ENCODE measurements at places on chromosomes 6 and 20.

DNA sequence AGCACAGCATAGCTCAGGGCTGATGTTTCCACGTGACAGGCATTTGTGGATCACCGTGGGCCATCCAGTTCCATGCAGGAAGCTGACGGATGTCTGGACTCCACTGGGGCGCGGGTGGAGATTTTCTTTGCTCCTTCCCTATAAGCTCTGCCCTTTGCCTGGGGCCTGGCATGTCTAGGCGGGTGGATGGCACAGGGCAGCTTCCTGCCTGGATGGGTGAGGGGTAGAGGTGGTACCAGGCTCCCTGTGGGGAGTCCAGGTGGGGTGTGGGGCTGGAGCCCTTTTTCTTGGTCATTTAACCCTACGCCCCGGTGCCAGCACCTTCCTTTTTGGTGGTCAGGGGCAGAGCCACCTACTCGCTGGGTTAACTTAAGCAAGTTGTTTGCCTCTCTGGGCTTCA, 10.4 kb downstream of the FAM110A start:
- DNase-seq, result no peak

DNA sequence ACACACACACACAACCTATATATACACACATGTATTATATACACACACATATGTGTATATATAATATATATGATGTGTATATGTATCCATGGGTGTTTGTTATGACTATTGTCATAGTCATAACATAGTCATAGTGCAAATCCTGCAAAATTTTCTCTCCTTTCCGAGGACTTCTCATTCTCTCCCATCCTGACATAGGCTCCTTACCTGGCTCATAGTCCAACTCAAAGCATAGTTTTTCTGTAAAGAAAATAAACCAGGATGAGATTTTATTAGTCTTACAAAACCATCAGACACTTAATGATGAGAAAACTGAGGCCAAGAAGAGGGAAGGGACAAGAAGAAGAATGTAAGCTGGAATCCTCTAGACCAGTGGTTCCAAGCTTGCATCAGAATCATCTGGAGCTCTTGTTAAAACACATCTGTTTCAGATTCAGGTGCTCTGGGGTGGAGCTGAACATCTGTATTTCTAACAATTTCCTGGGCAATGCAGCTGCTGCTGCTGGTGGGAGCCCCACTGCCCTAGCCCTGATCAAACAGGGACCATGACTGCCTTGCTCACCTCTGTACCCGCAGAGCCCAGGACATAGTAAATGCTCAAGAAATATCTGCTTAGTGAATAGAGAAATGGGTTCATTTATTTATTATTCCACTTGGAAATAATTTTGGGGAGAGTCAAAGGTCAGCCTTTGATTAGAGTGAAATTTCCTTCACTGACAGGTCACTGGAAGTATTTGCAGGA, 5.3 kb downstream of the TRIM10 start:
- DNase-seq, result no peak

DNA sequence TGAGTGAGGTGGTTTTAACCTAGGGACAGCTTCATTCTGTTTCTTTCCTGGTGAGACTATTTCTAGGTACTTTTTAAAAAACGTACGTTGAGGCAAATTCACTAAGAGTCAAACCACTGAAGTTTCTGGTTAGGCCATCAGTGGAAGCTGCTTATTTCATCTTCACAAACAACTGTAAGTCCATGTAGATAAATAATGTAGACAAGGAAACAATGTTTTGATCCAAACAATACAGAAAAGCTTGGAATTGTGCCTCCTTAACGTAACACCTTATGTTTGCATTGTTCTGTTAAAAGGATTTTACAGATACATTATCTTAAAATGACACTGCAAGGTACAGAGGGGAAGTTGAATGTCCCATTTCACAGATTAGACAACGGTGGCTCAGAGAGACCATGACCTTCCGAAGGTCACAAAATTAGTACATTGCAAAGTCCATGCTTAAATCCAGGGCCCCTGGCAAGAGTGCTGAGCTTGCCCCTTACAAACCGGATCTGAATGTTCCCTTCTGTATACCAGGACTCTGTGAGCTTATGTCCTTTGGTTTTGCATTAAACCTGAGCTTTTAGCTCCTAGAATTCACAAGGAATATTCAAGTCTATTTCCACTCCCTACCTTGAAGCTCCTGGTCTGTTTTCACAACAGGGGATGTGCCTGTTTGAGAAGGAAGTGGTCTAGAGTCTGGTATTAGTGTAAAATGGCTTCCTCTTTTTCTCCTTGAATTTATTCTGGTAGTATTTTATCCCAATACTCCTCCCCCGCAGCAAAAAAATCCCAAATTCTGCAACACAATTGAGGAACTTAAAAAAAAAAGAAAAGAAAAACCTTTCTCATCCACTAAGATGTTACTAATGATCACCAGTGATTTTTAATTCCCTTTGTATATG, 28.9 kb upstream of the ZNF217 start:
- no peak for DNase-seq

DNA sequence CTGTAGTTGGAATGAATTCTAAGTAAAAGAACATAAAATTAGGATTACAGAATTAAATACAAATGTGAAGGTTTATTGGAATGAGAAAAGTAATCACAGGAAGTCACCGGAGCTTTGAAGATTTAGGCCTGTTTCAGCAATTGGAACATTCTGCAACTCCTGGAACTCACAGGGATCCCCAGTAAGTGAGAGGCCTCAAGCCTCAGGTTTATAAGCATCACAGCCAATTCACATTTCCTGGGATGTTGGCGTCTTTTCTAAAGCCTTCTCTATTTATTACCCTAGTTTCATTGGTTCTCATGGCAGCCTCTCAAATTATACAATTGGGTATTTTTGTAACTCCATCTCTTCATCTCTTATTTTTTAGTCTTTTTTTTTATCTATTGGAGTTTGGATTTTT, 90.4 kb upstream of the HIVEP1 start:
- no peak for DNase-seq

DNA sequence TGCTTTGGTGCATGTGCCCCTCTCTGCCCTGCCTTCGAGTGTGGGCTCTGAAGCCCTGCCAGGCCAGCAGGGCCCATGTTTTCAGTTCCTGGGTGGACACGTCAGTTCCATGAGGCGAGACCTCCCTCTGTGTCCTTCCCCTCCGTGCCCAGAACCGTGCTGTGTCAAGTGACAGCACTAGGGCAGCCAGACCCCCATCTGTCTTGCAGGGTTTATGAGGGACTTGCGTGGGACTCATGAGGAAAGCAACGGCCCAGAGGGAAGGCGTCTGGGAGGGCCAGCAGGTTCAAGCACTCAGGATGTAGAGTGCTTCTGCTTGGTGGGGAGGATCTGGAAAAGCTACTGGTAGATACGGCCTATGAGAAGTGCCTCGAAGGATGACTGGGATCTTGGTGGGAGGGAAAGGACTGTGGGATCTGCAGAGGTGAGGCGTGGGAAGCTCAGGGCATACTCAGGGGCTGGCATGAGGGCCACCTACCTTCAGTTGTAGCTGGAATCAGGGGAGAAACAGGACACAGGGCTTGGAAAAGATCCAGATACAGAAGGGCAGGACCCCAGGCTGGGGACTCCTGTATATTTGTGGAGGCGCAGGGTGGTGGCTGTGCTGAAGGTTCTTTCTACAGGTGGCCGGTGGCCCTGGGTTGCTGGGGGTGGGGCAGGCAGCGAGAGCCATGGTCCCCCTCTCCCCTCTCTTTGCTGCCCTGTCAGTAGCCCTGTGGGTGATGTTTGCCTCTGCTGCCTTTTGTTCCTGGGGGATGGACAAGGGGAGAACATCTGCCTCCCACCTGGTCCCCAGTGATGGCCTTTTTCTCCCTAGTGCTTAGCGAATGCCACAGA, 5.5 kb downstream of the NPEPL1 start:
- no peak for DNase-seq

GRCh38 chr6:12097791-12098190, 85.7 kb downstream of the HIVEP1 start:
- no peak for DNase-seq

GRCh38 chr20:38091441-38092216, 58.1 kb downstream of the RPRD1B start:
- DNase-seq, result no peak

DNA sequence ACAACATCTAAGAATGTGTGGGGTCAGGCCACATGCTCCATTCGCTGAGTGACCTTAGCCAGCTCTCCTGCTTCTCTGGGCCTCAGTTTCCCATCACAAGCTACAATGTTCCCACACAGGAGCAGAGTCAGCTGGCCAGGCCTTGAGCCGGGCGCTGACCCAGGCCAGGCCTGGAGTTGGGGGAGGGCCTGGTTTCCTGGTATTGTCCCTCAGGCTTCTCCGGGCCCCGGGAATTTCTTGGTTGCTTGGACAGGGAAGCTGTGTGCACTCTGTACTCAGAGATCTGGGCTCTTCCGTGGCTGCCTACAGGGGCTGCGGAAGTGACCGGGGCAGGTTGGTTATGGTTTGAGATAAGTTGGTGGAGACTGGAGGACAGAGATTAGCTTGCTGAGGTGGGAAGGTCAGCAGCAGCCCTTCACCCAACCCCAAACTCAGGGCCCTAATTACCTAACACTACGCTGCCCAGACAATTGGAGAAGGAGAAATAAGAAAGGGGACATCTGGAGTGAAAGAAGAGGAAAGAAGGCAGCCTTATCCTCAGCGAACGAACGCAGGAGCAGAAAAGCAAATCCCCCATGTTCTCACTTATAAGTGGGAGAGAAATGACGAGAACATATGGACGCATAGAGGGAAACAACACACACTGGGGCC, 6.2 kb downstream of the TGM2 start:
- no peak for DNase-seq

- DNase-seq, result no peak
Measured at GRCh38 chr20:20229595-20229994, 138.3 kb upstream of the INSM1 start.

- DNase-seq, result no peak
Measured at GRCh38 chr20:9551808-9552550, 37.6 kb downstream of the LAMP5 start.

DNA sequence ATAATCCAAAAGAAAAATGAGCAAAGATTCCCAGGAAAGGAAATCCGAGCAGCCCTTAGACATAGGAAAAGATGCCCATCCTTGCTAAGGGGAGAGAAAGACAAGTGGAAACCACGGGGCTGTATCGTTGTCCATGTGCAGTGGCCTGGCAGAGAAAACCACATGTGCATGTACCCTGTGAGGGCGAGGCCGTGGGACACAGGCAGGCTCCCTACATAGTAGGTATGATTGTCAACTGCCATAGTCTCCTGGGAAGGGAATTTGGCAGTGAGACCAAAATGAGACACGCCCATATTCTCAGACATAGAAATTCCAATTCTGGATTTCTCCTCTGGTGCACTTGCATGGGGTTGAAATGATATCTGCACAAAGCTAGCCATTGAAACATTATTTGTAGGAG, 169.7 kb upstream of the SALL4 start:
- no peak for DNase-seq

- DNase-seq, result no peak
Measured at GRCh38 chr20:13202565-13202964, 18.5 kb upstream of the ISM1 start.

DNA sequence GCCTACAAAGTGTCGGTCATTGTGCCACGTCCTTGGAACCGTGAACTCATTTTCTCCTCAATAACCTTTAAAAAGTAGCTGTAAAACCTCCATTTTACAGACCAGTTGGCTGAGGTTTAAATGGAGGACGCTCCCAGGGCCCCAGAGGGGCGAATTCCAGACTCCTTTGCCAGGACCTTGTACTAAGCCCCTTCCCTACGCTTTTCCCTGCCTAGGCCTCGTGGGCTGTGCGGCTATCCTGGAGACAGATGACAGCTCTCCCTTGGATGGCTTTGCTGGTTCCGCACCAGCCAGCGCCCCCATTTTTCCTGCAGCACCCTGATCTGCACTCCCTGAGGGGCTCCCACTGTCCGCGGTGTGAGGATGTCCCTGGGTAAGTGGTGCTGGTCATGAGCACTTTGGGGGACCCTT, 12.1 kb upstream of the SNHG17 start:
- no peak for DNase-seq

- DNase-seq, result no peak
Measured at GRCh38 chr6:17959302-17959701, 28.1 kb downstream of the KIF13A start.

GRCh38 chr6:135325624-135326424, 144.7 kb downstream of the MYB start:
- DNase-seq, result no peak

DNA sequence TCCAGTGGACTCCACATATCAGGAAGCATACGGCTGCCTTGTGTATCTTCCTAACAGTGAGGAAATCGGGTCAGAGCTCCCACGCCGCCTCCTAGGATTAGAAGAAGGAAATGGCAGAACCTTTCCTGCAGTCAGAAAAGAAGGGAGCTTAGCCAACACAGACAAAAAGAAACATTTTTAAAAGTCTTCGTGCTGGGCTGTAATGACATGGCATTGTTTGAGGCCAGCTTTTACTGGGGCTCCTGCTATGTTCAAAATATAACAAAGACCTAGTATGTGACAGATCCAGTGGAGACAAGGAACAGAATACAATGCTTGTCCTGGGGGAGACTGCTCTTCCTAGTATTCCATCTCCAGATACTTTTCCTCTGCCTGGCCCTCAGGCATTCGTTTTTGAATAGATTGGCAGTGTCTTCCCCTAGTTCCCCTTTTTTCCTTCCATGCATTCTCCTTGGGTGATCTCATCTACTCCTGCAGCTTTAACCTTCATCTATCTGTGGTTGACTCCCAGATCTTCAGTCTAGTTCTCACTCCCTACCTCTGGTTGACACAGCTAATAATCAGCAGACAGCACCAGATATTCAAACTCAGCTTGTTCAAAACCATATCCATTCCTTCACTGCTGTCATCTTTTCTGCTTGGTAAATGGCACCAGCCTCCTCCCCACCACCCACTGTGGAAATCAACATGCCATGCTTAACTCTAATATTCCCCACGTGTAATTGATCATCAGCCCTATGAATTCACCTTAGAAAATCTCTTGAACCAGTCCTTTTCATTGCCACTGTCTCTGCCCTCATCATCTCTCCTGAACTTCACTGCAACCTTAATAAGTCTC, 94.5 kb upstream of the VSTM2L start:
- no peak for DNase-seq

DNA sequence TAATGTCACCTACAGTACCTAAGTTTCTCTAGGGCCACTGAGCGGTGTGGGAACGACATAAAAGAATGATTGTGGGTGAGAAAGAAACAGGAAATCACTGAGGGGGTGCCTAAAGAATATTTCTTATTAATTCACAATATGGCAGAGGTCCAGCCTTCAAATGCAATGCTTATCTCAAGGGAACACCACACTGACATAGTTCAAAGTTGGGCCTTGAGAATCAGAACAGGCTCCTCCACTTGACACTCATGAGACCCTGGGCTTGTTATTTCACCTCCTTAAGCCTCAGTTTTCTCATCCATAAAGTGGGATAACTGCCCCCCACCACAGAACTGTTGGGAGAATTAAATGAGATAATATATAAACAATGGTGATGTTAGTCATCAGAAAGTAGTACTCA, 40.4 kb upstream of the ARHGAP18 start:
- DNase-seq, result no peak
